ENCODE measurements at places on chromosomes 5 and 9.

GRCh38 chr9:137459601-137460362, 648 bp upstream of the NSMF start:
- no peak for DNase-seq

GRCh38 chr9:2243666-2244555, 228.8 kb downstream of the SMARCA2 start:
- DNase-seq, result no peak

- no peak for DNase-seq
These were observed 63.8 kb downstream of the VAV2 start for GRCh38 chr9:133928248-133928764.

DNA sequence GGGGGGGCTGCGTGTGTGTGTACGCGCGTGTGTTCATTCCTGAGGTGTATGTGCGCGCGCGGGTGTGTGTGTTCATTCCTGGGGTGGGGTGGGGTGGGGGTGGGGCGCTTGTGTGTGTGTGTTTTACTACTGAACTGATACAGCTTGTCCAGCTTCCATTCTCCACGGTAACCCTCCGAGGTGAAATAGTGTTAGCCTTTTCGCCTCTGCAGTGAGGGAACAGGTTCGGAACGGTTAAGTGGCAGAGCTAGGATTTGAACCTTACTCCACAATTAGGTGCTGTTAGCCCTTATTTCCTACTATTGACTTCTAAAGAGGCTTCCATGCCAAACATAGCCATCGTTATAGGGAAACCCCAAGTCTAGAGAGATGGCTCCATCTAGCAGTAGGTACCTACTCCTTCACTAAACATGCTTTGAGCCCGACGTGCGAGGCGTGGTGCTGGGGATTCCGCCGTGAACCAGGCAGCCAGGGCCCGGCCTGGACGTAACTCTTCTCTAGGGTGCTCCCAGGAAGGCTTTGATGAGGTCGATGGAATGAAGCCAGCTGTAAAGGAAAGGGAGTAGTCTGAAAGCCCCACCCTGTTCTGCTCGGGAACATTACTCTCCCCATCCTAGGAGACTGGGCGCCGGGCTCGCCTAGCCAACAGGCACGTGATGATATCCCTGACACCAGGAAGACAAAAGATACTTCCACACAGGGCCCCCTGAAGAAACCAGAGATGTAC, 782 bp upstream of the SKP1 start:
- no peak for DNase-seq

DNA sequence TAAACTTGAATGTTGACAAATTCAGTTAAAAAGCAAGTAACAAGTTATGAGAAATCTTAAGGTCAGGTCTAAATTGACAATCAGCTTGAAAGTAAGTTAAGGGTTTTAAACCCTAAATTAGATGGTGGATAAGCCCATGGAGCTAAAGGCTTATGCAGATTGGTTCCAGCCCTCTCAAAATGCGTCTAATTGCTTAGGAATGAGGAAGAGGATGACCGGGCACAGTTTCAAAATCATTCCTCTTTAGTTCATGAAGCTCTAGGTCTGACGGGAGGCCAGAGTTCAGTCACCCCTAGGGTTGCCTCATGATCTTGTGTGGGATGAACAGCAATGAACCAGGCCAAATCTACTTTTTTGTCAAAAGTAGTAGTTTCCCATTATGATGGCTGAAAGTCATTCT, 75.4 kb downstream of the SLC38A9 start:
- DNase-seq, result no peak

GRCh38 chr9:18299449-18299848, 174.5 kb upstream of the ADAMTSL1 start:
- no peak for DNase-seq

DNA sequence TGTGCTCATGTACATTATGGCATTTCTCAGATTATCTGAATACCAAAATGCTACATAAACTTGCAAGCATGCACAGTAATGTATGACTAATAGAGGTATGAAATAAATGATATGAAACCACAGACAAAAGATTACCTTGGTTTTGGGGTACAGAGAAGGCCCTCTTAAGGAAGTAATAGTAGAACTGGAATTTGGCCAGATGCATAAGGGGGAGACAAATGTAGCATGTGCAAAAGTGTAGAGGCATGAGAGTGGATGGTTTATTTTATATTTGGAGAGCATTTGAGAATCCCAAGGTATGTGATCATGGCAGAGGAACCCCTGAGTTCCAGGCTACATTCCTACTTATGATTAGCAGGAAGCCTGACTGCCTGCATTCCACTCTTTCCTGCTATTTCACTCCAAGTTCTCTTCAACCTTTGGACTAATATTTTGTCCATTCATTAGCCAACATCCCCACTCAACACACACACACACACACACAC, 74.2 kb downstream of the MAMDC2 start:
- DNase-seq, result no peak

- no peak for DNase-seq
These were observed 25.9 kb downstream of the UGCG start for GRCh38 chr9:111922324-111923013.

DNA sequence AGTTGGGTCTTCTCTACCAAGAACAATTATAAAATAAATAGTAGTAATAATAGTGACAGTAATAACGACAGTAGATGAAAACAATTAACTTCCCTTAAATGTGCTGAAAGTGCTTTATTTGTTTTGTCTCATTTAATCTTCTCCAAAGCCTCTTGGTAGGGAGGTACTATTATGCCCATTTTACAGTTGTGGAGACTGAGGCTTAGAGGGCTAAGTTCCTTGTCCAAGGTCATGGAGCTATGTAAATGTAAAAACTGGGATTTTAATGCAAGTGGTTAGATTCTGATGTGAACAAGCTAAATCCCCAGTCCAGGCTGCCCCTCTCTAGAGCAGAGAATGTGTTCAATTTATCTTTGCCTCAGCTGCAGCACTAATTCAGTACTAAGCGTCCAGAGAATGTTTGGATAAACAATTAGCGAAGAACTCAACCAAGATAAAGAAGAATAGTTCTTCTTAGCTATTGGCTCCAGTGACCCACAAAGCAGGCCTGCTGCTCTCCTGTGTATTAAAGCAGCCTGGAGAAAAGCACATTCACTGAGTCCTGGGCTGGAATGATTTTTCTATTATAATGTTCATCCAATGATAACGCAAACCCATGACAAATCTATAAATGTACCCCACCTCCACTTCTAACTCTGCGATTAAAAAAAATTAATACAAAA, 68.8 kb downstream of the NPR3 start:
- DNase-seq, result no peak

GRCh38 chr9:84140535-84141101, 160.0 kb downstream of the RMI1 start:
- DNase-seq, result no peak

DNA sequence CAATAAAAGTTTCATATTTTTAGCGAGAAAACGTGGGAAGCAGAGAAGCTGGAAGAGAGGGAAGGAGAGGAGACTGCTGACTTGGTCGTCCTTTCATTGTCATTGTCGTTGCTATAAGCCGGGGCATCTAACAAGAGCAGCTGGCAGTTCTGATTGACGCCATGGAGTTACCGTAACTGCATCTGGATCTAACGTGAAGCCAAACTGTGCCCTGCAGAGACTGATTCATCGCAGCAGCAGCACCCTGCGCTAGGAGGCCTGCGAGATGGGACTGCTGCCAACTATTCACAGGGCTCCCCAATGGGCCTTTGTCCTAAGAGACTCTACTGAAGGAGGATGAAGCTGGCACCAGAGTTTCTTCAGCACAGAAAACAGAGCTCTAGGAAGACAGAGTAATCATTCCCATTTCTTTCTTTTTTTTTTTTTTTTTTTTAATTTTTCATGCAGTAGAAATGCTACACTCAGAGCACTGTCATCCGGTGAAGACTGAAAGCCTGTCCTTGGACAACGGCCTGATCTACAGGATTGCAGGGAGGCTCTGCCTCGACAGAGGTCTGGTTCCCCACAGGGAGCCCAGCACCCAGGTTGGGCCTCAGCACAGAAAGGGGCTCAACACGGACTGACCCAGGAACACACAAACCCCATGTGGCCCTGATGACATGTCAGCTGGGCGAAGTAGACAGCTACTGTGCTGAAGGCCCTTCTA, 47.8 kb downstream of the RETREG1 start:
- no peak for DNase-seq

DNA sequence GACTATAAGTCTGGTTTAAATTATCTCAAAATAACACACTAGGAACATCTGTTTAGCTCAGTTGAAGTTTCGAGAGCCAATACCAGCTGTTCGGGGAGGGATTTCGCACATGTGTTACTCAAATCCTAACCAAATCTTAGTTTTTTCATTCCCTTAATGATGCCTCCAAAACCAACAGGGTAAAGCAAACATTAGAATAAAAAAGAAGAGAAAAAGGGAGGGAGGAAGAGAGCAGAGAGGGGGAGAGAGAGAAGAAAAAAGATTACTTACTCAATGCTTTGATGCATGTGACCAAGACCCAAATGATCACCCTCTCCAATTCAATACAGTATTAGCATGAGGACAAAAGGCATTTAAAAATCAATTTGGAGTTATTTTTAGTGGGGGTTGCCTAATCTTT, 86.0 kb upstream of the NR5A1 start:
- no peak for DNase-seq

GRCh38 chr5:84725946-84726570, 341.4 kb upstream of the EDIL3 start:
- no peak for DNase-seq

DNA sequence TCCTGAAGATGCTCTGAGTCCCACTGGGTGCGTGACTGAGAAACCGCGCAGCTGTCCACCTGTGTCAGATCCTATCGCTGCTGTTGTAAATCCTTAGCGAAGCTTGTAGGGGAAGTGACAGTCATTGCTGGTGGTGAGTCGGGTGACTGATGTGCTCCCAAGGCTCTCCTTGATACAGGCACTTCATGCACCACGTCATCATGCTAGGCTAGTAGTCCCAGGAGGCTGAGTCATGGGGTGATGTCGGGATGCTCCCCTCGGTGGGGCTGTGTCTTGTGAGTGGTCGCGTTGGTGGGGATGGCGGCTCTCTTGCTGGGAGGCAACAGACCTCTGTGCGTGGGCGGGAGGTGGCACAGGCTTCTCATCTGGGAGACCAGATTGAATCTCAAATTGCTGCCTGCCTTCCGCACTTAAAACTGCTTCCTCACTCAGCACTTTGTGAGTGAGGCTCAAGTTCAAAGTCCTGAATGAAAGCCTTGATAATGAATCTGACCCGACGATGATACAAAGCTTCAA, 84.7 kb downstream of the CSNK1A1 start:
- DNase-seq, result no peak

GRCh38 chr5:37839407-37840052, at the start of gene GDNF:
TSS of gene GDNF (minus strand) at chr5:37840041. CDS start at chr5:37834796, 5,245 bp downstream.
- no peak for DNase-seq
